ENCODE measurements at places on chromosomes 11 and 22.

DNA sequence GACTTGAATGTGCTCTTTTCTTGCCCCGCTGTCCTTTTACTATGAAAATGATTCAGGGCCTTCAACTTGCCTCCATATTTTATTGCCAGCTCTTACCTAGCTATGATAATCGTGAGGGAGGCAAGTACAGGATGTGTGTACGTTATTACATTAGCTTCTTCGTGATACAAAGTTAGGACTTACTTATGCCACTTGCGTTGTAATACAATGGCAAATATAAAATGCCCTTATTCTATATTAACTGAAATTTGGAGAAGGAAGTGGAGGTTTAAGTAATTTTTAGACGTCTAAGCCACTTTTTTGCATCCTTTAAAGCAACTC lies 10.8 kb upstream of the CCT8L2 start:
- DNase-seq: no peak

DNA sequence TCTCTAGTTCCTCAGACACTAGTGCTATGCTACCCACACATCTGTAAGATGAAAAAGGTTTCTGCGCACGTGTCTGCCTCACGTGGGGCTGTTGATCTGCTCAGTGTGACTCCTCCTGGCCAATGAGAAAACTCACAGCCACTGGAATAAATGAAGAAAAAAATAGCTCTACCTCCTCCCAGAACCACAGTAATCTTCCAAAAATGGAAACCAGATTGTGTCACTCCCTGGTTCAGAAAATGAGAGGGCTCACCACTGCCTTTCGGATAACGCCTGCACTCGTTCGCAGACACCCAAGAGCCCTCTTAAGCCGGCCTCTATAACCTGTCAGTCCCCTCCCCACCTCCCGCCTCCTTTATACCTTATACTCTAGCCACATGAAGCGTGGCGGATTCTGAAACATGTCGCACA lies 5.1 kb downstream of the APBB1 start:
- no peak for DNase-seq

DNA sequence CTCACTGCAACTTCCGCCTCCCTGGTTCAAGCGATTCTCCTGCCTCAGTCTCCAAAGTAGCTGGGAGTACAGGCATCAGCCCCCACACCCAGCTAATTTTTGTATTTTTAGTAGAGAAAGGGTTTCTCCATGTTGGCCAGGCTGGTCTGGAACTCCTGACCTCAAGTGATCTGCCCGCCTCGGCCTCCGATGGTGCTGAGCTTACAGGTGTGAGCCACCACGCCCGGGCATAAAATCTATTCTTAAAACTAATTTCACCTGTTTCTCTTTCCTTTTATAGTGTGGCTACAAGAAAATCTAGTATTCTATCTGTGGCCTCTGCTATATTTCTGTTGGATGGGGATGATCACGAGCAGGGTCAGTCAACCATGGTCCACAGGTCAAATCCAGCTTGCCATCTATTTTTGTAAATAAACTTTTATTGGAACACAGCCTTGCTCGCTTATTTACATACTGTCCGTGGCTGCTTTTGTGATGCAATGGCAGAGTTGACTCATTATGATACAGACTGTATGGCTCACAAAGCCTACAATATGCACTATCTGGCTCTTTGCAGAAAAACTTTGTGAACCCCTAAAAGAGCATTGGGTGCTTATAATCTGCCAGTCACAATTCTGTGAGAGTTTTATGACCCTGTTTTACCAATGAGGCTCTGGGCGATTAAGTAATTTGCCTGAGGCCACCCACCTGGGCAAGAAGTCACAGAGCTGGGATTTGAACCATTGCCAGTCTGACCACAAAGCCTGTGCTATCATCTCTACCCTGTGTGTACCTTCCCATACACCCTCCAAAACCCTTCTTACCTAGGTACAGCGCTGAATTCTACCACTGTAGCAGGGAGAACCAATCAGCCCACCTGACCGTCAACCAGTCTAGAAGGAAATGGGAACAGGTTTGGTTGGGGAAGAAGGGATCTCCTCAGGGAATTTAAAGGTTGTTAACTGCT lies 28.3 kb downstream of the SLC1A2 start:
- DNase-seq: no peak

DNA sequence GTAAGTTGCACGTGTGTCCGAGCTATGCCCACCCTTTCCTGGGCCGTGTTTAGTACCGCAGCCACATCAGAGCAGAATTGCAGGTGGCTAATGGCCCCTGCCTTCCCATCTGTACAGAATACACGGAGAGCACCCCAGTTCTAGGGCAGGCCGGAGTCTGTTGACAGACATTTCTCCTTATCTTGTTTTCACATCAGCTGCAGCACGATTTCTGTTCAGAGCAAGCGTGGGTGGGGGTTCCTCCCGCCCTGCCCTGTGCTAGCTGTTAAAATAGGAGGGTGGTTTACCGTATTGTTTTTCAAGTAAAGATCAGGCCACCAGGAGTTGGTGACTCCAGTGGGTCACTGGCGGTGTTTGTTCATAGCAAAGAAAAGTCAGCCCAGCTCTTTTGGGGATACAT lies 41.1 kb downstream of the UBASH3B start:
- no peak for DNase-seq

DNA sequence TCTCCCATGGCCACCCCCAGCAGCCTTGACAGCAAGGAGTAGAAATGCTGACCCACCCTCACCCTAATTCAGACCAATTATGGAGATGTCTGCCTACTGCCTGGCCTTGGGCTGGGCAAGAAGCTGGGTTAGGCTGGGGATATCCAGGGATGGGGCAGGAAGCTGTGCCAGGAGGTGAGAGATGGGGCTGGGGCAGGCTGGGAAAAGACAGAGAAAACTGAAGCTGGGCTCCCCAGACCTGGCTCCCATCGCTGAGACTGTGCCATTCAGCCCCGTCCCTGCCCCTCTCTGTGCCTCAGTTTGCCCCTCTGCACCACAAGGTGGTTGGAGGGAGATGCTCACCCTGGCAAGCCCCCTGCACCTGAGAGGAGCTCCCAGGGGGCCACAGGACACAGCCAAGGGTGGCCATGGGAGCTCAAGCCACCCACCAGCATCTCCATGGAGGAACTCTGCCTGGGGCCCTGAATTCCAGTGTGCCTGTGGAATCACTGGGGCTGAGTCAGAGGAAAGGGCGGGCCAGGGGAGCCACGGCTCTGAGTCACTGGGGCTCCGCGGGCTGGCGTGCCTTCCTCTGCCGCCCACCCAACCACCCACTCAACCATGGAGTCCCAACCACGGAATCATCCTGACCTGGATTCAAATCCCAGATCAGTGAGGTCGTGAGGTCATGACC lies 6.0 kb upstream of the CARD10 start:
- DNase-seq: no peak

DNA sequence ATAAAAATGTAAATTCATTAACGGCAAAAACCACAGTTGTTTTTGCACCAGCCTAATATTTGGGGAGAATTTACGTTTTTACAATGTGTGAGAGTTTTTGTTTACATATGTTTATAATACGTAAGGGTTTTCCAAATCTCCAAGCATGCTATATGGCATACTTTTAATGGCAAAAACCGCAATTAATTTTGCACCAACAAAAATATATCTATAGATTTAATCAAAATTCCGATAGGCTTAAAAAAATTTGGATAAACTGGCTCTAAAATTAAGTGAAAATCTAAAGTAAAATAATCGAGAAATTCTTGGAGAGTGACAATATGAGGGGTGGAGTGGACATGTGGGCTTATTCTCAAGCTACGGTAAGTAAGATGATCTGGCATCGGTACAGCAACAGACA lies 22.8 kb downstream of the KRTAP5-6 start:
- DNase-seq: no peak

GRCh38 chr11:132632641-132633124 lies 899.6 kb downstream of the OPCML start:
- DNase-seq: peak; percentile 2

GRCh38 chr11:20672575-20672974 lies 3.2 kb downstream of the NELL1 start:
- no peak for DNase-seq

GRCh38 chr11:123457187-123457770 lies 27.2 kb downstream of the GRAMD1B start:
- peak; percentile 33 for DNase-seq

- DNase-seq: no peak
Observed at GRCh38 chr11:6345366-6345765, 25.1 kb upstream of the CAVIN3 start.

- no peak for DNase-seq
Observed at GRCh38 chr22:42368379-42369249, 63.6 kb downstream of the NFAM1 start.

- DNase-seq: no peak
Observed at GRCh38 chr11:6991227-6991626, 28.9 kb downstream of the ZNF214 start.

GRCh38 chr11:18384157-18384641 lies 10.2 kb upstream of the LDHA start:
- peak; percentile 42 for DNase-seq

GRCh38 chr11:9716275-9717039 lies 52.6 kb downstream of the SWAP70 start:
- DNase-seq: peak; percentile 65

DNA sequence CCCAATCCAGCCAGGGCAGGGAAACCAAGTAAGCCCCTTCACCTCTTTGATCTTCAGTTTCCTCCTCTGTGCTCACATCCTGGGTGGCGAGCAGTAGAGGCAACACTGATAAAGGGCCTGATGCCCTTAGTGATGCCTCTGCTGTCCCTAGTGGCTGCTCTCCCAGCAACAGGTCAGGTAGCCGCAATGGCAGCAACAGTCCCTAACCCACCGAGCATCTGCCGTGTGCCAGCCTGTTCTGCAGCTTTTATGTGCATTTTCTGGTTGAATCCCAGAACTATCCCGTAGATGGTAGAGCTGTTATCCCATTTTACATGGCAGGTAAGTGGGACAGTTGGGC lies 5.2 kb downstream of the SCYL1 start:
- DNase-seq: no peak

DNA sequence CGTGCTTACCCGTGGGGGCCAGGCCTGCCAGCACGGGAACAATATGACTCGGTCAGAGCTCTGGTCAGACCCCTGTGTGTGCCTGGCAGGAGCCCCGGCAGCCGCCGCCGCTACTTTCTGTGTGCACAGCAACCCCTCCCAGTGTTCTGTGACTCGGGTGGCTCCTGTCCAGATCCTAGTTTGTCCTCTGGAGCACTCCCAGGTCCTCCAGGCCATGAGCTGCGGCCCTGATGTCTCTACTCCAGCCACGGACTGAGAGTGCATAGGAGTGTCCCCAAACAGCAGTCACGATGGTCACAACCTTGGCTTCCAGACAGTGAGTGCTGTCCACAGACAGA lies 3.2 kb downstream of the NDUFS8 start:
- no peak for DNase-seq

GRCh38 chr22:40597526-40598430 lies 38.7 kb downstream of the MRTFA start:
- DNase-seq: peak; percentile 57

GRCh38 chr11:131544591-131544990 lies 174.2 kb downstream of the NTM start:
- no peak for DNase-seq
